ENCODE measurements at places on chromosomes 4 and X.

DNA sequence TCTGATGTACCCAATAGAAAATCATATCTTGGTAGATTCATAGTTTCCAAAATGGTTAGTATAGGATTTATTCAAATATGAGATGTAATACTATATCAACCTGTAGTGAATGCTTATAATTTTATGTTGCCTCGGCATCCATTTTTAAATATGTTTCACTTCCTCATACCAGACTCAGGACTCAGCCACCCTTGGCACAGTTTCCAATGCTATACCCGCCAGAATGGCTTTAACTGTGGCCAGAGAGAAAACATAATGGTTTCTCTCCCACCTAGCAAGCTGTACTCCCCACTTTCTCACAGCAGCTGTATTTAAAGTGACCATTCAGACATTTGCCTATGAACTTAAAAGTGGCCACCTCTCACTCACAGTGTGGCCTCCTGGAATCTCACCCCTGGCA, 466.6 kb upstream of the PABPC4L start:
- H3K27ac ChIP-seq: no peak overlapping the region
- DNase-seq: no peak

DNA sequence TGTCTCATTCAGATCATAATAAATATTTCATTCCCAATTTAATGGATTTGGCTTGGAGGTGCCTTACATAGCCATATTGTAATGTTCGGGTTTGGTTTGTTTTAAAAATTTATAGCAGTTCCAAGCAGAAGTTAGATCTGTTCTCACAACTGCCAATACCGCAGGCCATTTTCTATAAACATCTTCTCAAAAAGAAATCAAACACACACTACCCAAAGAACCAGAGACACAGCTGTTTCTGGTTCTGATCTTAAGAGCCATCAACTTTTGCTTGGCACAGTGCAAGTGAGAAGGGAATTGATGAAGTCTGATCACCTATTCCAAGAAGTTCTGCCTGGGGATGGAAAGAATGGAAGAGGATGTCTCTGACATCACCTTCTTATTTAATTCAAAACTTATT, 22.9 kb downstream of the MID1IP1 start:
- no peak overlapping the region for H3K4me3 ChIP-seq
- H3K4me1 ChIP-seq: peaks cover 4% of the 10 kb centered on the region
- H3K27ac ChIP-seq: no peak overlapping the region
- no peaks in the 10 kb centered on the region for H3K27me3 ChIP-seq

DNA sequence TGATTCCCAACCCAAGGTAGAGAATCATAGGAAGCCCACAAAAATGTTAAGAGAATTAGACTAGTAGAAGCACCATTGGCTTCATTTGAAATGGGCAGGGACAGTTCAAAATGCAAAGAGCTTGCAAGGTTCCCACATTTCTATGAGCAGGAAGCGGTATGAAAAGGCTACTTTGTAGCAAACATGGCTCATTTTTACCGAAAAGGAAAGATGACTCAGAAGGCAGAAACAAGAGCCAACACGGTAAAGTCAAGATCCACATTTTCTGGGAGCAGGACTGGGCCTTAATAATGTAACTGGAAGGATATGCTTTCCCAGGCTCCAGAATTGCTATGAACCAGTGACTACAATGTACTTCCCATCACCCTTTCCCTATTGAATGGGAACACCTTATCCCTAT, 89.5 kb downstream of the GLRA3 start:
- no peaks in the 10 kb centered on the region for H3K4me1 ChIP-seq
- no peaks in the 10 kb centered on the region for H3K27me3 ChIP-seq
- H3K36me3 ChIP-seq: no peaks in the 10 kb centered on the region
- H3K4me3 ChIP-seq: no peak overlapping the region
- no peak overlapping the region for H3K27ac ChIP-seq

DNA sequence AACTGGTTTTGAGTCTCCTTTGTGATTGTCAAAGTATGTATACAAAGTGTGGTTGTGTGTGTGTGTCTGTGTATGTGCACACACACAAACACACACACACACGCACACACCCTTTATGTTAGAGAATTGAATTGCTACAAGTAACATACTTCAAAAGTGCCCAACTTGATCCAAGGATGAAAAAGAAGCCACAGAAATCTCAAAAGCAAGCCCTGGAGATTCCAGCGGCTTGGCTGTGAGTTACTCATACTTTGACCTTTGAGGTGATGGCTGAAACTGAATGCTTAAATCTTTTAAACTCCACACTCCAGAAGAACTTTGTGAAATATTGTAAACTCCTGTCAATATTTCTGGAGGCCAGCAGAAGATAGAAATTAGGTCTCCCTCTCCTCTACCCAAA, 168.4 kb upstream of the NRK start:
- no peaks in the 10 kb centered on the region for H3K36me3 ChIP-seq
- no peaks in the 10 kb centered on the region for H3K4me1 ChIP-seq
- H3K4me3 ChIP-seq: no peak overlapping the region
- no peak overlapping the region for H3K27ac ChIP-seq
- H3K27me3 ChIP-seq: no peaks in the 10 kb centered on the region

DNA sequence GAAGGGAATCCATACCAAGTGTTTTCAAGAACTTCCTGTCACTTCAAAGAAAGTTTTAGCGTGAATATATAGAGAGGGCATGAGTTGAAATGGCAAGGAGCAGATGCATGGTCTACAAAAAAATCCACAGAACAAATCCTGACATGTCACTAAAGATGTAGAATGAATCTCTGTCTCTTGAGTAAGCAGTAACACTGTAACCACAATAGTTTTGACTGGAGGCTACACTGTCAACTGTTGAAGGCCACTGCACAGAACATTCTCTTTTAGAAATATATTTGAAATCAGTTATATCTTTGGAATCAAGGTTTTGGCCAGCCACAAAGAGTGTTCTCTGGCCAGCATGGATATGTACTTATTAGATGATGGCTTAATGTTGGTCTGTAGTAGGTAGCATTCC, 83.8 kb downstream of the VCX3B start:
- DNase-seq: no peak
- no peaks in the 10 kb centered on the region for H3K27me3 ChIP-seq
- H3K4me1 ChIP-seq: no peaks in the 10 kb centered on the region
- no peak overlapping the region for H3K4me3 ChIP-seq

Measured in SJSA1 (cell line).